ENCODE measurements at places on chromosomes 5 and 9.
A peak's percentile ranks its signal among the peaks of the same experiment; 100 is the strongest.

DNA sequence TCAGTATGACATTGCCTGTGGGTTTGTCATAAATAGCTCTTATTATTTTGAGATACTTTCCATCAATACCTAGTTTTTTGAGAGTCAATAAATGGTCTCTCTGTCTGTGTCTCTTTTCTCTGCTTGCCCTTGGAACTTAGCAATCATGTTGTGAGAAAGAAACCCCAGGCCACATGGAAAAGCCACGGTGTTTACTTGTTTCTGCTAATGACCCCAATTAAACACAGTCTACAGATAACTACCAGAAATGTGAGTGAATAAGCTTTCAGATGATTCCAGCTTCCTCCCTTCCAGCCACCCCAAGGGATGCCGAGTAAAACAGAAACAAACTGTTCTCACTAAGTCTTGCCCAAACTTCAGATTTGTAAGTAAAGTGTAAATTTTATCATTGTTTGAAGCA lies 584.9 kb downstream of the MAT2B start:
- DNase-seq = no peak

DNA sequence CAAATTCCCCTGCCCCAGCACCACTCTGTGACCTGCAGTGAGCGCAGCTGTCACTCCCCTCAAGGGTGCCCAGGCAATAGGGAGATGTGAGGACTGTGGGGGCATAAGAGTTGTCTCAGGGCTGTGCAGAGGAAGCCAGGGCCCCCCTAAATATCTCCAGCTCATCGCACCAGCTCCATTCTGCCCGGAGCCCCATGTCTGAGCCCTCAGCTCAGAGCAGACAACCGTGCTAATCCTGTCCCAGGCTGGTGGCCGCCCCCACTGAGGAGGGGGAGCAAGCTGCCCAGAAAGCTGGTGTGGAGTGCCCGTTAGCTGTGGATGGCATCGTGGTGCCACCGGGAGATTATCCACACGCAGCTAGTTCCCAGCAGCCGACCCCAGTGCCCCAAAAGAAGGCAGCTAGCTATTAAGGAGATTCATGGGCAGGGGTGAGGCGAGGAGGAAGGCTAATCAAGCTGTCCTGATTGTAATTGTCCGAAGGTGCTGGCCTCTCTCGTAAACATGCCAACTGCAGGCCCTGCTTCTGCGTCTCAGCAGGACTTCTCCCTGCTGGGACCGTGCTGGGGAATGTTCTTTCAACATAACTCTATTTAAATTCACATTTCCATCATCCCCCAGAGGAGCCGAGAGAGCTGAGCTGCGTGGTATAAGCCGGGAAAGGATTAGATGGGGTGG lies 17.0 kb upstream of the FIBCD1 start:
- no peak for DNase-seq

DNA sequence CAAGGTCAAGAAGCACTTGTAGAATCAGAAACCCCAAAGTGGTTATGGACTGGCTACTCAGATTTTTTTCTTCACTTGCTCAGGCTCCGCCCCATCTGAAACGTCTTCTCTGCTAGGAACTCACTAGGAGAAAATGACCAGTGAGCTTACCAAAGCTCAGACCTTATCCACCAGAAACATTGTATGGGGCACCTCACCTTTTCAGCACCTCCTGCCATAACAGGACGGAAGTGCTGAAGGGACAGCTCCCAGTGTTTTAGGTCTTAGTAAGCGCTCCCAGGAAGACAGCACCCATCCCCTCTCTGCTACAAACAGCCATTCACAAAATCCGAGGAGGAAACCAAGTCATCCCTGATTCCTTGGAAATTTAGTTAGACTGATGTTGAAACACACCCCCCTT lies 1.2 kb upstream of the GABRA1 start:
- no peak for DNase-seq

- DNase-seq = peak; percentile 45
Measured at GRCh38 chr5:142748568-142749249, 21.5 kb upstream of the ARHGAP26 start.

DNA sequence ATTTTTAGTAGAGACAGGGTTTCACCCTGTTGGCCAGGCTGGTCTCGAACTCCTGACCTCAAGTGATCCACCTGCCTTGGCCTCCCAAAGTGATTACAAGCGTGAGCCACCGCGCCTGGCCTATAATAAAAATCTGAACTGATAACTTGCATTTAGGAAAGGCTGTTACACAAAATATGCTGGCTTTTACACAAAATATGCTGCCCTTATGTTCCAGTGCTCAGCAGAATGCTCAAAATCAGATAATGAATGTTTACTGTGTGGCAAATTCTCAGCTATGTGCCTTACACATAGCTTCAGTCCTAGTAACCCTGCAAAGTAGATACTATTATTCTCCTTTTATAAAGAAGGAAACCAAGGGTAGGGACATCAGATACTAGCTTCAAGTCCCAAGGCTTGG lies 141.3 kb upstream of the MSX2 start:
- DNase-seq = no peak

DNA sequence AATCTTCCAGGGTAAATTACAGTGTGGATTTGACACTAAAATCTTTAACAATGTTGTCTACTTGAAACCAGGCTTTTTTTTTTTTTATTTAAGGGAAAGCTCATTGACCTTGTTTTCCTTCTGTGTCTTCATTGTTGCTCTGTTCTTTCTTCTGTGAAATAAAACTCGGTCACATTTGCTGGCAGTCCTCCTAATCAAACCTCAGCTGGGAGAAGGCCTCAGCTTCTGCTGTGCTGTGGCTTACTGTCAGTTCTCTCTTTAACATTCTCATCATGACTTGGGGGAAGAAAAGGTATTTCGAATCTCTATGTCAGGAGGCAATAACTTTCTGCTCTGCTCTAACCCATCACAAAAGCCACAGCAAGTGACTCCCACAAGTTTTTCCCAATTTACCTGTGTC lies 268.9 kb downstream of the ZNF608 start:
- no peak for DNase-seq

DNA sequence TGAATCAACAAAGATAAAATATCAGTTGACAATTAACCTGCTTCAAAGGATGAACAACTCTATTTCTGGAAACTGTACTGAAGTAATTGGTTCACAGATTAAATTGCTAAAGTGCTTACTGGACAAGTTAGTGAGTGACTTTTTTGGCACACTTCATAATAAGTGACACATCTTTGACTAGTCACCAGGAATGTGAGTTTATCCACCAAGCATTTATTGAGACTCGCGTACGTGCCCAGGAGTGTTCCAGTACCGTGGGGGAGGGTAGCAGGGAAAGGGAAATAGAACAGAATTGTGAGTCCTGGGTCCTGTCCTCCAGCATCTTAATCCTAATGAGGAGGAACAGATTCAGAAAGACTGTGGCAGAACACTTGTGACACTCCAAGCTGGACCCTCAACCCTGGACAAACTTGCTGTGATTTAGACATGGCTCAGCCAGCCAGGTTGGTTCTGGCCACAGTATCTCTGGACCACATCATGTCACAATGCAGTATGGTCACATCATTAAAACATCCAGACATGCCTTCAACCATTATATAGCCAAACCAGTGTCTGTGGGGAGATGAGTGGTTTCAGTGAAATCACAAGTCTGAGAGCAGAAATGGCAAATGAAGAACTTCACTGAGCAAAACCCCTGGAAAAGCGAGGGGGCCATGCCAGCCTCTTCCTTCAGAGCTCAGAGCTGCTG lies 623.1 kb downstream of the BNC2 start:
- DNase-seq = no peak

- no peak for DNase-seq
Measured at GRCh38 chr5:116451905-116452450, 122.6 kb downstream of the SEMA6A start.

- no peak for DNase-seq
Measured at GRCh38 chr5:854217-854616, 3.4 kb upstream of the ZDHHC11 start.

DNA sequence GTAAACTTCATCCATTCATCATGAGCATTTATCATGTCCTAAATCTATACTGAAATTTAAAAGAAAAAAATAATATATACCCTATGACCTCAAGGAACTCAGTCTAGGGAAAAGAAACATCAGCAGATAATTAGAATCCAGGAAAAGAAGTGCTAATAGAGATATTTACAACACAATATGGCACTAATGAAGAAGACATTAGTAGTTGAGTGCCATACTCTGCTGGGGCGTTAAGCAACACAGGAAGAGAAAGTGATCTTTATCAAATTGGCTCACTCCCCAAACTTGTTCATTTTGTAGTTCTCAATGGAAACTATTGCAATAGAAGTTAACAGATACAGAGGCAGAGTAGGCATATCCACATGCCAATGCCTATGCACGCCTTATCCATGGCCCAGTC lies 27.5 kb downstream of the GABRA6 start:
- DNase-seq = no peak

DNA sequence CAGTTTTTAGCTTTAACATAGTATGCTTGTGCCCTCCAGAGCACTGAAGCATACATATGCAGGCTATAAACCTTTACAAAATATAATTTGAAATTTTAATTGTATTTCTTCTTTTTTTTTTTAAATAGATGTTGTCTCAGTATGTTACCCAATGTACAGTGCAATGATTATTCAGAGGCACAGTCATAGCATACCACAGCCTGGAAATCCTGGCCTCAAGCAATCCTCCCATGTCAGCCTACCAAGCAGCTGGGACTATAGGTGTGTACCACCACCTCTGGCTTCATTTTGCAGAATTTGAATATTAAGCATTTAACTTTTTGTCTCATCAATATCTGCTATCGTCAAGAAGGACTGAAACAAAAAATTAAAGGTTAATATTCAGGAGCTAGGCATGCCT lies 16.9 kb upstream of the ZNF782 start:
- DNase-seq = no peak

DNA sequence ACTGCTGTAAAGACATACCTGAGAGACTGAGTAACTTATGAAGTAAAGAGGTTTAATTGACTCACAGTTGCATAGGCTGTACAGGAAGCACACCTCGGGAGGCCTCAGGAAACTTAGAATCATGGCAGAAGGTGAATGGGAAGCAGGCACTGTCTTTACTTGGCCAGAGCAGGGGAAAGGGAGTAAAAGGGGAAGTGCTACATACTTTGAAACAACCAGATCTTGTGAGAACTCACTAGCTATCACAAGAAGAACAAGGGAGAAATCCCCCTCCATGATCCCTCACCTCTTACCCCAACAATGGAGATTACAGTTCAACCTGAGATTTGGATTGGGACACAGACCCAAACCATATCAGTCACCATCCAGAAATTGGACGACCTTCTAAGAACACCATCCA lies 1285.8 kb upstream of the CDH9 start:
- peak; percentile 16 for DNase-seq
